ENCODE measurements at places on chromosomes 2 and 18.

GRCh38 chr2:64866797-64867196, 122.4 kb upstream of the SLC1A4 start:
- no peak for ATAC-seq

DNA sequence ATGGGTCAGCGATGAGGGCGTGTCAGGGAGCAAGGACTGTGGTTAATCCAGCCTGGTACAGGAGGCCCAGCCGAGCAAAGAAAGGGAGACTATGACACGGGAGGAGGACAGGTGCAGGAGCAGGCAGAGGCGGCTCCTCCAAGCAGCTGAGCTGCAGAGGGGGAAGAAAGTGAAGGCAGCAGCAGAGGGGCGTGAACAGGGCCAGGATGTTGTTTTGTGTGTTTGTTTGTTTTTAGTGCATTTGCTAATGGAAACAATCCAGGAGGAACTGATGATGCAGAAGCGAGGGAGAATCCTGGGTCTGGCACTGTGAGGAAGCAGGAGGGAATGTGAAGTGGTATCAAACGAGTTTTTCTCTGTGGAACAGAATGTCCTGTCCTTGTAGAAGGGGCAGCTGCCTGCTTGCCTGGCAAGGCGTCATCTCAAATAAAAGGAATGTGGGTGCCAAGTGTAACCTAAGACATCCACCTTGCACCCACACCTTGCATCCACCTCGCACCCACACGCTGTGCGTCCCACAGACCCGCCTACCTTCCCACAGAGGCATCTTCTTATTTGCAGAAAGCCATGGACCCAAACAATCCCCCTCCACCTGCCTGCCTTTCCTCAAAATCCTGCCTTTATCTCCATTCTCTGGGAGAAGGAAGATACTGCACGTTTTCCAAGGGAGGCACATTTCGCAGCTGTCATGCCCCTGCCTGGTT, 134.8 kb downstream of the SH3BP4 start:
- no peak for ATAC-seq

- peak; percentile 83 for ATAC-seq
Measured at GRCh38 chr2:223051693-223052289, at the start of gene KCNE4. KCNE4 (plus strand) TSS chr2:223052190; CDS start chr2:223052831, 641 bp downstream.

- ATAC-seq, result peak; percentile 91
Measured at GRCh38 chr18:59502274-59503175, 143.5 kb upstream of the LMAN1 start.

DNA sequence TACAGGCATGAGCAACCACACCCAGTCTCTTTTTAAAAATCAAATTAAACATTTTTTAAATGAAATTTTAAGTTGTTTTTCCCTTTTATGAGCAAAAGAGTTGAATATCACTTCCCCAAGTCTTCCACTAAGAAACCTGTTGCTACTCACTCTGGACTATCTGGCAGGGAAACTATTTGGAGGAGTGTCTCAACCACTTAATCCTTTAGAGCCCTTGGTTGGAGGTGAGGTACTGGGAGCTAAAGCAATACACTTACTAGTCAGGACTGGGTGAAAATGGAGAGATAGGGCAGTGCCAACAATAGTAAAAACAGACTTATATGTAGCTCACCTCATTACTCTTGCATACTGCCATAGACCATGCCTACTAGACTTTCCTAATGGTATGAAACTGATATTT, 135.5 kb downstream of the RND3 start:
- no peak for ATAC-seq

DNA sequence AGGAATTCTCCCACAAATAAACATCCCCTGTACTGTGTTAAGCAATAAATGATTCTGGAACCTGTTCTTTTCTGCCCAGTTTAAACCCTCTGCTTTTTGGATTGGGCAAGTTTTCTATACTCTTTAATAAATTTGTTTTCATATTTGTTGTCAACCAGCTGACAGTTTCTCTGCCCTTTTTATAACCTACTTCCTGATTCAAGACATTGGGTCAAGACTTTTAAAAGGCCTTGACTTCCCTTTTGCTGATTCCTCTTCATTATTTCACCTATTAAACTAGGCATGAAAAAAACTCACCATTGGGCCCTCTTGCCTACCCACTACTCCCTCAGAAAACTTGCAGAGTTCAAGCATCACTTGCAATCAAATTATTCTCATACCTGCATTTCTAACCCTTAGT, 459.5 kb downstream of the ARHGAP15 start:
- no peak for ATAC-seq

DNA sequence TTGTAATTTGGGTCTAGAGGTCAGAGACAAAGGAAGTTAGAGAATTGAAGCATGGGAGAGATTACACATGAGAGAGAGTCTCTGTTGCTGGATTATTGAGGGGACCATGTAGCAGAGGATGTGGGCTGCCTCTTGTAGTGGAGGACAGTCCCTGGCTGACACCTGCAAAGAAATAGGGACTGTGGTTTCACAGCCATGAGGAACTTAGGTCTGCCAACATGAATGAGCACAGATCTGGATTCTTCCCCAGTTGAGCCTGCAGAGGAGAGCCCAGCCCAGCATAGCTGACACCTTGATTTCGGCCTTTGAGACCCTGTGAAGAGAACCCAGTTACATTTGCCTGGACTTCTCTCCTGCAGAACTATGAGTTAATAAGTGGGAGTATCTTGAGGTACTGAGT, 179.5 kb upstream of the TWIST2 start:
- no peak for ATAC-seq

- peak; percentile 45 for ATAC-seq
Measured at GRCh38 chr2:61135510-61135909, 26.5 kb upstream of the C2orf74 start.

DNA sequence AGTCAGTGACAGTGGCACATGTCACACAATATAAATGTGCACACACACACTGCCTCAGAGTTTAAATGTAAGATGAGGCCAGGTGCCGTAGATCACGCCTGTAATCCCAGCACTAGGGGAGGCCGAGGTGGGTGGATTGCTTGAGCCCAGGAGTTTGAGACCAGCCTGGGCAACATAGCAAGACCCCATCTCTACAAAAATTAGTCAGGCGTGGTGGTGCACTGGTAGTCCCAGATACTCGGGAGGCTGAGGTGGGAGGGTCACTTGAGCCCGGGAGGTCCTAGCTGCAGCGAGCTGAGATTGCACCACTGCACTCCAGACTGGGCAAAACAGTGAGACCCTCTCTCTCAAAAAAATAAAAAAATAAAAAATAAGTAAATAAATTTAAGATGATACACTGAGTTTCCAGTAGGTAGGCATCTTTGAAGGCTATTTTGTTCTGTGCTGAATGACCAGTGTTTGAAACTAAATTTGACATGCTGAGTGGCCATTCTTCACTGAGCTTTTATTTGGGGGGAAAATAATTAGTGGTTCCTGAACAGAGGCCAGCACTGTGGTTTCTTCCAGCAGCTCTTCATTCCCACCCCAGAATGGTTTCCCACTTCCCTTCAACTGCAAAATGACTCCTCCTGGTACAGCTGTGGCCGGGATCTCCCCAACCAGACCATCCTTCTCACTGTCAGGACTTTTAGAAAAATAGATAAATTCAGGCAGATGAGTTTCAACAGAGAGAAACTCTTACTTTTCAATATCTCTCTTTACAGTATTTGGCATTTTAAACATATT, 44.9 kb downstream of the PSMG2 start:
- ATAC-seq, result no peak

DNA sequence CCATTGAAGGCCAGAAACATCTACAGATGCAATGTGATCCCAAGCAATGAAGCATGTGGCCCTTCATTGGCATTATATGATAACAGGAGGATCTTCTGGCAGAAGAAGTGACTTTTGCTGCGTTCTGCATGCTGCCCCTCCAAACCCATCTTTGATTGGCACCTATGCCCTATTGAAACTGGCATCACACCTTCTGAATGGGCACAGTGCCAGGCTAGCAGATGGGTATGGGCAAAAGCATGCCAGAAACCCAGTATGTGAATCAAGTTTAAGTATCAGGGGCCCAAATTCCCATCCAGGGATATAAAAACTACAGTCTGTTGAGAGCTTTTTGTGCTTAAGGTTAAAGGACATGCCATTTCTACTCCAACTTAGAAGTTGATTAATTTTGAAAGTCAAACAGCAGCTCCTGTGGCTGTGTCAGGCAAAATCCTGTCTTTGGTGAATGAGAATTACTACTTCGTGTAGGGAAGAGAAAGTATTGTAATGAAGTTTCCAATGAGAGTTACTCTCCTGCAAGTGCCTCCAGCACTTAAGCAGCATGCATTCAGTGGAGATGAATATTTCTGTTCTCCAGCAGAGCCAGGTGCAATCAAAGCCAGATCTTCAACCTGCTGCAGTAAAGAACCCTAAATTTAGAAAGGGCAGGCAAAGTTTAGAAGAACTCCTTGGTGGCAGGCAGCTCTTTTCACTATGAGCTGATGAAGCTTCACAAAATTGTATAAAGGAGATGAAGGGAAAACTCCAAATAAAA, 8.6 kb downstream of the VRK2 start:
- ATAC-seq, result no peak

- peak; percentile 49 for ATAC-seq
Measured at GRCh38 chr2:74003494-74004211, 18.9 kb downstream of the TET3 start.

GRCh38 chr2:218152777-218153176, 14.0 kb downstream of the CXCR1 start:
- no peak for ATAC-seq

DNA sequence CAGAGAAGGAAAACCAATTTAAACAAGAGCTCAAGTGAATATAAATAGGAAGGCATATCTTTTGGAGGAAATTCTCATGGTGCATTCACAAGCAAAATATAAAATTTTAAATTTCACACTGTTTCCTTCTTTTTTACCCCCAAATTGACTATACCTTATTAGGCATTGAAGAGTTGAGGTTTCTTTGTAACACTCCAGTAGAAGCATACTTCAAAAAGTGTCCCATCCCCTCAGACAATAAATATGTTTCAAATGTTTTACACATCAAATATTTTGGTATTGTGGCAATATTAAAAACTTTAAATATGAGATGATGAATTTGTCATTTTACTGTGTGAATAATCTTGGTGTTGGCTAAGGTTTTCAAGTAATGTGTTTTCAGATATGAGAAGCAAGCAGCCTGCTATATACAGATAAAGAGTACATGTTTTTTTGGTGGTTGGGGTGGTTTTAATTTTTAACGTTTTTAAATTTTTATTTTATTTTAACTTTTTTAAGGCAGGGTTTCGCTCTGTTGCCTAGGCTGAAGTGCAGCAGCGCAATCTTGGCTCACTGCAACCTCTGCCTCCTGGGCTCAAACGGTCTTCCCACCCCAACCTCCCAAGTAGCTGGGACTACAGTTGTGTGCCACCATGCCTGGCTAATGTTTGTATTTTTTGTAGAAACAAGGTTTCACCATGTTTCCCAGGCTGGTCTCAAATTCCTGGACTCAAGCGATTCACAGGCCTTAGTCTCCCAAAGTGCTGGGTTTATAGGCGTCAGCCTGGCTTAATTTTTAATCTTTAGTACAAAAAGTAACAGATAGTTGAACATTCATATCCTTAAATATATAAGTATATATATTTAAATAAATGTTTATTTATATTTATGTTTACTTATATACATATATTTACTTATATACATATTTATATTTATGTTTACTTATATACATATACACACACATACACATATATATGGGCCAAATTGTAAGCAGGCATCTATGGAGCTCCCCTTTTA, 36.5 kb upstream of the DLX1 start:
- ATAC-seq, result no peak

DNA sequence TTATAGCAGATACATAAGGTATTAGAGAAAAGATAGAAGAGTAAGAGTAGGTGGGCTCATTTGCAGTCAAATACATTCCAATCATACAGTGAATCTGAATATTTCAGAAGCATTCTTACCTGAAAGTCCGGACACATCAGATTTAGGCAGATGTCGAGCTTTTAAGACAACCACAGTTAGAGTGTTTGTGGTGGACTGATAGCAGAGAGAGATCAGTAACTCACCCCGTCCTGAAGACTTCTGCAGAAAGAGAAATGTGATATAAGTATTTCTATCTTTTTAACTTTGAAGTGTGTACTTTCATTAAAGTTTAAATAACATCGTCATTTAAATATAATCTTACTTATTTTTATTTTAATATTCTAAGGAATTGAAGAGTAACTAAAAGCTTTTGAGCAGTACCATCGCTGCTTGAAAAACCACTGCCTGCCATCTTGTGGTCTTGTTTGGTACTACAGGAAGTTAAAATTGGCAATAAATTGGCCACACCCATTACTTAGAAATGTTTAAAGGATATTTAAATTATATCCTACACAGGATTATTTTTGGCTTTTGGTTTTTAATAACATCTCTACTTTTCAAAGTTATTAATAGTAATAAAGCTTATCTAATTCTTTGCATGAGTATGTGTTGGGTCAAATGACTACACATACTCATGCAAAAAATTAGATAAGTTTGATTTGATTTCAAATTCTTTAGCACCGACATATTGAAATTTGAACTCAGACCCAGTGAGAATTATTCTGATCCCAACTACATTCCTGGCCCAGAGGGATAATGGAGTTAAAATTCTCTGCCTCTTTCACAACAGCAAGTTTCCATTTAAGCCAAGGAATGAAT, 5.5 kb downstream of the SYT4 start:
- ATAC-seq, result no peak

DNA sequence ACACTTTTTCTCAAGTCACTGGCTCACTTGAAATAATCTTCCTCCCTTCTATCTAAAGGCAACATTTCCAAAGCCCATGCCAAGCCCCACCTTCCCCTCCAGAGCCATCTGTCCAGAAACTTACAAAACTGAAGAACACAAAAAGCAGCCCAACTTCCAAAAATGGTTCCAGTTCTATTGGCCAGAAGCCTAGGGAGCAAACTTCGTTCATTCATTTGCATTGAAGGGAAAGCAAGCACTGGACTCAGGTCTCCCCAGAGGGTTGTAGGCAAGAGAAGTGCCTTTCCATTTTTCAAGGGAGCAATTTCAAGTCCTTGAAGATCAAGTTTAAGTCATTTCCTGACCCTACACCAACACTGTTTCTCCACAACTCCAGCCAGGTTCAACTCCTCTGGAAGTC, 585.0 kb downstream of the BCL11A start:
- no peak for ATAC-seq

- ATAC-seq, result no peak
Measured at GRCh38 chr18:34909637-34910364, 131.4 kb upstream of the MAPRE2 start.

DNA sequence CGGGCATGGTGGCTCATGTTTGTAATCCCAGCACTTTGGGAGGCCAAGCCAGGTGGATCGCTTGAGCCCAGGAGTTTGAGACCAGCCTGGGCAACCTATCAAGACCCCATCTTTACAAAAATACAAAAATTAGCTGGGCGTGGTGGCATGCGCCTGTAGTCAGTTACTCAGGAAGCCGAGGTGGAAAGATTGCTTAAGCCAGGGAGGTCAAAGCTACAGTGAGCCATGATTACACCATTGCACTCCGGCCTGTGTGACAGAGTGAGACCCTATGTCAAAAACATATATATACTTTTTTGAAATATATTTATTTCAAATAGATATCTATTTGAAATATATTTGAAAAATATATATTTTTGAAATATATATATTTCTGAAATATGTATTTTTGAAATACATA, 10.9 kb downstream of the OSBPL1A start:
- ATAC-seq, result no peak

DNA sequence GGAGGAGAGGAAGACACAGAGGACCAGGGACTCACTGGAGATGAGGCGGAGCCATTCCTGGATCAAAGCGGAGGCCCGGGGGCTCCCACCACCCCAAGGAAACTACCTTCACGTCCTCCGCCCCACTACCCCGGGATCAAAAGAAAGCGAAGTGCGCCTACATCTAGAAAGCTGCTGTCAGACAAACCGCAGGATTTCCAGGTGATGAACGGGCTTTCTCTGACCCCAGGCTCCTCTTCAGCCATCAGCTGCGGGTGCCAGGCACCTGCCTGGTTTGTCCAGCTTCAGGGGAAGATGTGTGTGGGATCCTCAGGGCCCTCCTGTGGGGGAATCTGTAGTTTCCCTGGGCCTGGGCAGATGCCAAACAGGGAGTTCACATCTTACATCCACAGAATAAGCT, 60.4 kb downstream of the DYSF start:
- no peak for ATAC-seq
